ENCODE measurements at places on chromosomes 5 and 9.

DNA sequence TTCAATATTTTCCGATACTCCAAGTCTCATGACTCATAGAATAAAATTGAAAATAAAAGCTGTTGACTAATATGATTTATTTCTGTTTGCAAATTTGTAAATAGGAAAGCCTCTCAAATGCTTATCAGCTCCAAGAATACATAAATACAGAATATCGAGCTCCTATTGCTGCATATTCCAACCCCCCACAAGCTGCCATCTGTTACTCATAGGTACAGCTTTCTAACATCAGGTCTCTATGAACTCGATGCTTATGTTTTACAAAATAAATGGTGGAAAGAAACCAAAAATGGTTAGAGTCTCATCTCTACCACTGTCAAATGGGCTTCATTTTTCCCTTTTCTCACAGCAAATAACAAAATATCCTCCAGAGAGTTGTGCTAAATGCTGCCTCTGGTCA is 631.6 kb upstream of the CDH18 start:
- no peak for DNase-seq

GRCh38 chr9:79387101-79387835 is 184.5 kb upstream of the TLE4 start:
- DNase-seq = no peak

DNA sequence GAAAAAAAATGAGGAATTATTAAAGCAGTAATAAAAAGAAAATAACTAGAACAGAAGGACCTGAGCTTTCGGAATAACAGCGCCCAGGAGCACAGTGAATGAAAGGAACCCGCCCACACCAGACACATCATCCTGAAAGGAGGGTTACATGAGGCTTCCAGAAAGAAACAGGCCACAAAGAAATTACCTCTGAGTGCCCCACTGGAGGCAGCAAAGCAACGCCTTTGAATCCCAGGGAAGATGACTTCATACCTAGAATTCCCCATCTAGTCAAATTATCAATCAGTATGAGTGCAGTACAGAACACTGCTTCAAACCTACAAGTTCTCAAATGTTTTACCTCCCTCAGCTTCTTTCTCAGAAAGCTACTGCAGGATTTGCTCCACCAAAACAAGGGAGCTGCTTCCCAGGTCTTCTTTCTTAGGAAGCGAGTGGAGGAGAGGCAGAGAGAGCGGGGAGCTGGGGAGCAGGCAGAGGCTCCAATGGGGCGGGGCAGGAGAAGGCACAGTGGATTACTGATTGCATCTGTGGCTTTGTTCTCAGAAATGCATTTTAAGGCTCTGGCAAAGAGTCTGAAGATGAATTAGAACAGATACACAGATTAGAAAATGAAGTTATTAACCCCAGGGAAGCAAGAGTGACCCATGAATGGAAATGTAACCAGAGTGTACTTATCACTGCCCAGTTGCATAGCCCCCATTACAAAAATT is 87.1 kb downstream of the SEMA4D start:
- DNase-seq = no peak

- no peak for DNase-seq
Observed at GRCh38 chr9:86655147-86655546, 292.2 kb downstream of the GAS1 start.

DNA sequence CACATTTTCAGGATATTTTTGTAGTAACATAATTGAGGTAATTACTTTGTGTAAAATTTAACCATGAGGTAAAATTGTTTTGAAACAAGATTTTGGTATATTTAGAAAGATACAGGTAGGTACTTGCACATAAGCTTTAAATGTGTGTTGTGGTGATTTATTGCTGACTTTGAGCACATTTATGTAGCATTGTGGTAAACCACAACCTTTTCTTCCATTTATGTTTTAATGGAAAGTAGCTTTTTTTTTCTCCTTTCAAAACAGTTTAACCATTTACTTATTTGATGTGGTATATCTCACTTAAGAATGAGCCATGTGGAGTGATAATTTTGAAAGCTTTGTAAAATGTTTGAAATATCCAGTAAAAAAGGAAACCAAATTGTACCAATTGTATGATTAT is 35.6 kb downstream of the FCHO2 start:
- DNase-seq = no peak

DNA sequence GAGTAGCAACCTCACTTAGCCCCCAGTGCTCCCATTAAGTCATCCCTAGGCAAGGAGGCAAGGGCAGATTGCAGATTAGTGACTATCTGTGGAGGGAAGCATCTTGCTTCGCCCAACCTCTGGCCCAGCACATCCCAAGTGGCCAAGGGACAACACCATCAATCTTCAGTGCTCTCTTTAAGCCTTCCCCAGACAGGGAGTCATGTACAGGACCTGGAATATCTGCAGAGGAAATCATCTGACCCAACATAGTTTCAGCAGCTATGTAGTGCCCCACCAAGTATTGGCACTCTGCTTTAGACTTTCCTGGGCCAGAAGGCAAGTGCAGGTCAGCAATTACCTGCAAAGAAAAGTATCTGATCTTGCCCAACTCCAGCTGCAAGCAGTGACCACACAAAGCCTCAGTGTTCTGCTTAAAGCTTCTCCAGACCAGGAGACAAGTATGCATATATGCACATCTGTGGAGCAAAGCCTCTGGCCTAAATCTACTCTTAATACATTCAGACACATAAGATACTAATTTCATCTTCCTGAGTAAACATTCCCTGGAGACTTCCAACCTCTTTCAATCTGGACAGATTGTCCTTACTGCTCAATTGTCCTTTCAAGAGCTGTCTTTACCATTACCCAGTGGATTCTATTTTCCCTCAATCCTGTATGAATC is 224.8 kb upstream of the VLDLR start:
- DNase-seq = no peak

GRCh38 chr5:34790069-34790468 is 48.9 kb upstream of the TTC23L start:
- DNase-seq = no peak

- DNase-seq = no peak
Observed at GRCh38 chr9:70105147-70105546, 61.5 kb downstream of the MAMDC2 start.

GRCh38 chr9:91029650-91030361 is 228.2 kb downstream of the SYK start:
- no peak for DNase-seq

GRCh38 chr5:88281322-88281721 is 12.7 kb upstream of the TMEM161B start:
- DNase-seq = no peak

DNA sequence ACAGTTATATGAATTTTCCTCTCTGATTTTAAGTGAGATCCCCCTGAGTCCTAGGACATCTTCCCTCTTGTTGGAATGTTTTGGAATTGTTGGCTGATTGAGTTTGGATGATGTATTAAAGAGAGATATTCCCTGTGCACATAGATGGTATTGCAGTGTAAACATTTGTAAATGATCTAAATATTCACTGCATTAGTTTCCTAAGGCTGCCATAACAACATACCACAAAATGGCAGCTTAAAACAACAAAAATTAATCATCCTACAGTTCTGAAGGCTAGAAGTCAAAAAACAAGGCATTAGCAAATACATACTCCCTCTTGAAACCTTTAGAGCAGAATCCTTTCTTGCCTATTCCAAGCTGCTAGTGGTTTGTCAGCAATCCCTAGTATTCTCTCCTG is 38.0 kb upstream of the MROH2B start:
- DNase-seq = no peak

DNA sequence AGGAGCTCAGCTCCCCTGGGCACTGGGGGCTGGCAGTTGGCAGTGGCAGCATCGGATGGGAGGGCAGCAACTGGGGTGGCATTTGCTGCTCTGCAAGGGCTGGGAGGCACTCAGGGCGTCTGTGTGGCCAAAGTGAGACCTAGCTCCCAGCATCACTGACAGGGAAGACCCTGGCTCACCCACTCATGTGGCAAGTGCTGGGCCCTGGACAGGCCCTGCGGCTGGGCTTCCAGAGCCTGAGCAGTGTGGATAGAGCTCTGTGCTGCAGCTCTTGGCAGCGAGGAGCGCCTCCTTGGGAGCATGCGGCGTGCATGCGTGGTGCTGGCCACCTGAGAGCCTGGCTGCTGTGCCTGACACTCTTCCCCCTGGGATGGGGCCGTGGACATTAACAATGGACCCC is 10.2 kb downstream of the CEP72 start:
- DNase-seq = peak; percentile 74

DNA sequence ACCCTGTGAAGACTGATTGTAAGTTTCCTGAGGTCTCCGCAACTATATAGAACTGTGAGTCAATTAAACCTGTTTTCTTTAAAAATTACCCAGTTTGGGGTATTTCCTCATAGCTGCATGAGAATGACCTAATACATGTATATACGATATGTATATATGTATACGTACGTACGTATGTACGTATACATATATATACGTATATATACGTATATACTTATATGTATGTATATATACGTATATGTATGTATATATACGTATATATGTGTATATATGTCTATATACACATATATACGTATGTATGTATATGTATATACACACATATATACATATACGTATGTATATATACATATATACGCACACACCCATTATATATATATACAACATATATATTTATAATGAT is 1153.0 kb upstream of the CDH18 start:
- no peak for DNase-seq

- DNase-seq = no peak
Observed at GRCh38 chr5:65820373-65820772, 98.4 kb downstream of the NLN start.

DNA sequence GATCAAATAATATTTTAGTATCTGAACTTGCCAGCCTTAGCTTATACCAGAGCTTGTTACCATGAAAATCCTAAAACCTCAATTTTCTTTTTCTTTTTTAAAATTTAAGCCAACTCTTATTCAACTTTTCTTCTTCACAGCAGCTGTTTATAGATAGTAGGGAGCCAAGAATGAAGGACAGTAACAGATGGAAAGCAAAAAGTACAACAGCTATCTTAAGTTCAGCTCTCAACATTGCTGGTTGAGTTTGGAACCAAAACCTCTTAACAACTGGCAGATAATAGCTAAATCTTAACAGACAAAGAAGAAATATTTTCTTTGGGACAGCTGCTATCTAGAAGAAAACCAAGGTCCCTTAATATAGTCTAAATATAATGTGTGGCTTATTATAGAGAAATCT is 74.7 kb downstream of the PJA2 start:
- no peak for DNase-seq

DNA sequence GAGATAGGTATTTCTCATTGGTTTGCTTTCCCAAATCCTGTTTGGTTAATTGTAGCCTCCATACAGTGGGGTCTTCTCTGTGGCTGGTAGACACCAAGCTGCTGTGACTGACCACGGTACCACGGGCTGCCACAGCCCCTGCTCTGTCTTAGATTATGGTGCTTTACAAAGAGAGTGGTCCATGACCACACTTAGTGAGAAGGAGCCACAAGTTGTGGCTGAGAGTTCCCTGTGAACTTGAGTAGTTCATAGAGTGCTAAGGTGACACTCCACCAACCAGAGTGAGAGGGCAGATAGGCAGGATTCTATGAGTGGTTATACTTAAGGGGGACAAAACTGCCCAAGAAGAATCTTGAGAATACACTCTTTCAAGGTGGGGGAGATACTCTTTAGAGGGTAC is 25.8 kb upstream of the ZBTB34 start:
- DNase-seq = no peak

- no peak for DNase-seq
Observed at GRCh38 chr5:176812269-176813259, 2.2 kb downstream of the UNC5A start.

GRCh38 chr9:118262191-118262590 is 558.0 kb downstream of the TLR4 start:
- no peak for DNase-seq

GRCh38 chr5:56543441-56544388 is 271.6 kb upstream of the MAP3K1 start:
- DNase-seq = no peak

GRCh38 chr5:170448221-170448620 is 55.6 kb upstream of the KCNIP1 start:
- DNase-seq = no peak

DNA sequence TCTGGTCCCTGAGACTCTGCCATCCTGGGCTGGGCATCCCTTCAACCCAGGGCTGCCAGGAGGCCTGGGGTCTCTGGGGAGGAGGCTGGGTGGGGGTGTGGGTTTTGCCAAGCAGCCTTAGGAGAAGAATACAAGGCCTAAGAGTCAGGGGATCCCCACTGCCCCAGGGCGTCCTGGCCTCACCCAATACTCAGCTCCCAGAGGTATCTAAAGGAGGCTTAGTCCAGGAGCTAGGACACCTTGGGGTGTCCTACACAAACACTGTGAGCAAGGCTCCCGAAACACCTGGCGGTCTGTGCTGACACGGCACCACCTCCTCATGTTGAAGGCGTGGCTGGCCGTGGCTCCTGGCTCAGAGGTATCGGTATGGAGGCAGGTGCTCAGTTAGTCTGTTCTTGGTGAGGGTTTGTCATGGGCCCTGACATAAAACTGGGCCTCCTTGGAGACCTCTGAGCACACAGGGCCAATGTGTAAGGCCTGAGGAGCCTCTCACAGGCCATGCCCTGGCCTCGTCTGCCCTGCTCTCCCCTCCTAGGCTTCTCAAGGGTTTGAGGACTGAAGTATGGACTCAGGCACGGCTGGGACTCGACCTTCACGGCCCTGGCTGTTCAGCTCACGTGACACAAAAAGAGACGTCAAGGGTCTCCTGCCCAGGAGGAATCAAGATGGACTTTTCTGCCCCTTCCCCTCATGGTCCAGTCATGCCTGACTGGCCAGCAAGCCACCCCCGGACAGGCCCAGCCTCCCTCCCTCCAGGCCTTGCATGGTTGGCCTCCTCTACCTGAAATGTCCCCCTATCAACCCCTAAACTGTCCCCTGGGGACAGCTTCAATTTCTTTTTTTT is 277.3 kb downstream of the FSTL4 start:
- peak; percentile 49 for DNase-seq

- DNase-seq = no peak
Observed at GRCh38 chr9:78707481-78707991, 410.6 kb downstream of the PSAT1 start.

DNA sequence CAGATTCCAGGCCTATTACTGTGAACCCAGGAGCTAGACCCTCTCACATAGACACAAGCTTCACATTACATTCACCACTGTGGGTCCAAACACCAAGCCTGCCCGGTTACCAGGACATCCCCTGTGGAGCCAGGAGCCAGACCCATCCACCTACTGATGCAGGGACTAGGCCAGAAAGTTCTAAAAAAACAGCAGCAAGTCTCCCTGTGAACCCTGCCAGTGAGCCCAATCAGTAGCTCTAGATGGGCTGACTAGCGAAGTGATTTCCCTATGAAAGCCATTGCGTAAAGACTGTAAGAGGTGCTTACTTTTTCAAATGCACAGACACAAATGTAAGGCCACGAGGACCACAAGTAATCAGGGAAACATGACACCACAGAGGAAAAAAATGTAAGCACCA is 352.3 kb downstream of the TMEM161B start:
- no peak for DNase-seq

DNA sequence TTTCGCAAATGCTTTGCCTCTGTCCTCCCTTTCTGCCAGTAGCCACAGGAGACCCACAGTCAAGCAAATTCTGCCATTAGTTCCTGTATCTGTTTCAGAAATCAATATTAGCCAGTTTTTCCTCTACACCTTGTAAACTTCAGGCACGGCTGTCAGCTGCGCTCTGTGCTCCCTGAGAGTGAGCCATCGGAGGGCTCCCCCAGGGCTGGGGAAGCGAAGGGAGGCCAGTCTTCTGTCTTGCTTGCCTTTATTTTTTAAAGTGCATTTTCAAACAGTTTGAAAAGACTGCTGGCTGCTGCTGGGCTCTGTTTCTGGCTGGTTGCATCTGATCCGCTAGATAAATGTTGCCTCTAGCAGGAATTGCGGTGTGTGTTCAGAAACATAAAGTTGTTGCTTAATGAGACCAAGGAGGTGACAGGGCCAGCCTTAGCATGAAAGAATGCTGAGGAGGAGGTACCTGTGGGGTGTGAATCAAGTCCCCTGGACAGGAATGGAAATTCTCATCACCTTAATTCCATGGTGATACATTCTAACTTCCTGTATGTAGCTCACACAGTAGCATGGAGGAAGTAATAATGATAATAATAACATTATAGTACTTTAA is 421.7 kb upstream of the KIF2A start:
- DNase-seq = no peak

All from cardiac septum (tissue), 1 donor.